ENCODE measurements at places on chromosomes 5 and 9.
A peak's percentile ranks its signal among the peaks of the same experiment; 100 is the strongest.

- DNase-seq = no peak
These were observed 1.1 kb downstream of the FKBP15 start for GRCh38 chr9:113219969-113220368.

GRCh38 chr5:123369371-123369968 is 53.7 kb downstream of the CEP120 start:
- no peak for DNase-seq

DNA sequence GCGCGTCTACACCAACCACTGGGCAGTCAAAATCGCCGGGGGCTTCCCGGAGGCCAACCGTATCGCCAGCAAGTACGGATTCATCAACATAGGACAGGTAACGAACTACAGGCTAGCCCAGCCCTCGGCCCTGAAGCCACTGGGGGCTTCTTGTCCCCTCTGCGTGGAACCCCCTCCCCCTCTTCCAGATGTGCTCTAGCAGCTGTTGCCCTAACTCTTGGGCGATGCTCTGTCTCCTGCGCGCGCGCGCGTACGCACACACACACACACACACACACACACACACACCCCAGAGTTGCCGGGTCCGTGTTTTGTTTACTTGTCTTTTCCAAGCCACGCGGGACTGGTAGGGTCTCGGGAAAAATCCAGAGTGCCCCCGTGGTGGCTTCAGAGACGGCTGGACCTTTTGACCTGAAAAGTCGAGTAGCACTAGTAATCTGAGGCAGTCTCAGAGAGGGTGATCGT is 836 bp downstream of the PCSK5 start:
- peak; percentile 37 for DNase-seq

DNA sequence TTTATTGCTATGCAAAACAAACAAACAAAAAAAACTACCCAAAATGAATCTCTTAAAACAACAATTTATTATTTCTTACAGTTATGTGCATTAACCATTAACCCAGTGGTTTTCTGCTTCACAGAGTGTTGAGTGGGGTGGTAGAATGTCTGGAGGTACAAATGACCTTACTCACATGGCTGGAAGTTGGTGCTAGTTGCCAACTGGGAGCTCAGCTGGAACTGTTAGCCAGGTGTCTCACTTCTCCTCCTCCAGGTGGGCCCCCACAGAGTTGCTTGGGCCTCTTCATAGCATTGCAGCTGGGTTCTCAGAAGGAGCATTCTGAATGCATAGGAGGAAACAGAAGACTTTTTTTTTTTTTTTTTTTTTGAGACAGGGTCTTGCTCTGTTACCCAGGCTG is 10.5 kb upstream of the B4GALT1 start:
- DNase-seq = no peak

DNA sequence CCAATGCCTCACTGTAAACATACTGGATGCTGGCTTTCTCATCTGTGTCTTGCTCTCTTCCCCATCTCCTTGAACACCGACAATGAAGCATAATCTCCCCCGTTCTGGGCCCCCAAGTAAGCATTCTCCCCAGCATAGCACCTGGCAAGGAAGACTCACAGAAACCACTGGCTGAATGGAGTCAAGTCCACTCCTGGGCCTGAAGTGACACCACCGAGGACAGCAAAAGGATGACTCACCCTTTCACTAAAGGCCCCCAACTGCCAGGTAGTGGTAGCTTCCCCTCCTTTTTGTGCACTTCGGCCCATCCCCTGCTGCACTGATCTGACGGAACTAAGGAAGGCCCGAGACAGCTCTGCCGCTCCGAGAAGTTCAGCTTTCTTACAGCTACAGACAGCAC is 9.4 kb downstream of the VDAC1 start:
- no peak for DNase-seq

DNA sequence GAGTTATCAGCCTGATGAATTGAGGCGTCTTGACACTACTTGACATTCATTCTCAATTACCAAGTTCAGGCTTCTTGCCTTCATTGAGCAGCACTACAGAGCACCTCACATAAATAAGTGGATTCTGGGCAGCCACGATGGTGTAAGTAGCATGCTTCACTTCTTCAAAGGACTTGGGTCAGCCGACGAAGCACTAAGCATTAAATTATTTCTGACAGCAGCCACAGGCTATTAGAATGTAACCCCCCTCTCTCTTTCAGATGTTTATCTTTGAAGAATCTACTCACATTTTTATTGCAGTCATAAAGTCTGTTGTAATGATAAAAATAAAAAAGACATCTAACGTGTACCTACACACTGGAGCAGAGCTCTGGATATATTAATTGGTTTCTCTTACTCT is 45.9 kb upstream of the VPS13A start:
- DNase-seq = no peak

DNA sequence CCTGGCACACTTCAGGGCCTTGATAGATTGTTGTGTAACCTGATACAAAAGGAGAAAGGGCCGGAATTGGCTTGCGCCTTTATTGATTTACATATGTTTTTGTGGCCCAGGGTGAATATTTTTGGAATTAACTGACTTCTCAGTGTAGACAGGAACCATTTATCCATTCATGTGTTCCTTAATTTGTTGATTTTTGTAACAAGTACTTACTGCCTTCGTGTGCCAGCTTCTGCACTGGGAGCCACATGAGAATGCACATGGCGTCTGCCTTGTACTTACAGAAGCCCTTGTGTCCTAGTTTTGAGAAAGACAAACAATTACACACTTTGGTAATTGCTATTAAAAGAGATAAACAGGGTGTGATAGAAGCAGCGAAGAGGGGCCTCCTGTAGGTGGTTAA is 26.4 kb downstream of the EHMT1 start:
- no peak for DNase-seq

GRCh38 chr9:27379311-27380251 is 82.6 kb upstream of the EQTN start:
- peak; percentile 10 for DNase-seq

DNA sequence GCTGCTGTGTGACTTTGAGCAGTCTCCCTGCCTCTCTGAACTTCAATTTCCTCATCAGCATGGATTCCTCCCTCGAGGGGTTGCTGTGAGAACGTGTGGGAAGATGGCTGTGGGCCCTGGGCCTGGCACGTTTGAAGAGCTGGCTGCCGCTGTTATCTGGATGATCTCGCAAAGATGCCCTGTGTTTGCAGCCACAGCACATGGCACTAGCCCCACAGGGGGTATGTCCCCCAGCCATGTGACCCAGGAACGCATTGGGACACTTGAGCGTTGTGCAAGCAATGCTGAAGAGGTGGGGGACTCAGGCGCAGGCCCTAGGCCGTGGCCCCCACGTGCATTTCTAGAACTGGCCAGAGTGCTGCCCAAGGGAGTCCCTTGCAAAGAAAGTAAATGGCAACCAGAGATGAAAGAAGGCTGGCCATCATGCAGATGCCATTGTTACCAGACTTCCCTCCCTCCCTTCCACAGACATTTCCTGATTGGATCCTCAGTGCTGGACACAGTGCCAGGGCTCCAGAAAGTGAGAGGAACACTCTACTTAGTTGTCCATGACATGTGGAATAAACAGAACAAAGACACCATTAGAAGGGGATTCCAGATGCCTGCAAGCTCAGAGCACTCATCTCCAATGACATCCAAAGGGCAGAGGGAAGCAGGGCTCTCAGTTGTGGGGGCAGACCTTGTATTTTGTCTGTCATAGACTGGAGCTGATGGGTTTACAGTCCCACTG is 65.1 kb upstream of the NEURL1B start:
- DNase-seq = no peak

- DNase-seq = no peak
These were observed 1.1 kb downstream of the DNLZ start for GRCh38 chr9:136362450-136362784.

DNA sequence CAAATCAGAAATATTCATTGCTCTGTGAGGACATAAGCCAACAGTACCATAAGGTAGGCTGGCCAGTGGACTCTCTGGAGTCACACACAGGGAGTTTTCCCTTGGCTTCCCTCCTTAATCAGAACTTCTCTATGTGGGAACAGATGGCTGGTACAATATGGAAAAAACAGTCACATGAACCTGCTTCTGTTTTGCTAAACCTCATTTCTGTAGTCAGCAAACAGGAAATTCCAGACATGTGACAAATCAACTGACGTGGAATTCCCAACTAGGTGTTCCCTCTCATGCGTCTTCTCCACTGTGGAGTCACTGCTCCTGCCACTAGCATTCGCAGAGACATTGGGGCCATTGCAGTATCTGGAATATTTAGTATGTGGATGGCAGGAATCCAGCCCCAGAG is 617.6 kb downstream of the KIF4B start:
- no peak for DNase-seq

All from A549 (cell line).